Activated CD4-positive, alpha-beta memory T cell treated with anti-CD3 and anti-CD28 coated beads, Interleukin-2, amount 10 ng/mL, durations not matched to agents 7 days and 5 days (primary cell): ENCODE measurements at places on chromosomes 13 and 19. TPM values are rescaled to one million over a fixed set of nuclear protein-coding genes. Genes with fewer than 3 reads are reported as not detected.

DNA sequence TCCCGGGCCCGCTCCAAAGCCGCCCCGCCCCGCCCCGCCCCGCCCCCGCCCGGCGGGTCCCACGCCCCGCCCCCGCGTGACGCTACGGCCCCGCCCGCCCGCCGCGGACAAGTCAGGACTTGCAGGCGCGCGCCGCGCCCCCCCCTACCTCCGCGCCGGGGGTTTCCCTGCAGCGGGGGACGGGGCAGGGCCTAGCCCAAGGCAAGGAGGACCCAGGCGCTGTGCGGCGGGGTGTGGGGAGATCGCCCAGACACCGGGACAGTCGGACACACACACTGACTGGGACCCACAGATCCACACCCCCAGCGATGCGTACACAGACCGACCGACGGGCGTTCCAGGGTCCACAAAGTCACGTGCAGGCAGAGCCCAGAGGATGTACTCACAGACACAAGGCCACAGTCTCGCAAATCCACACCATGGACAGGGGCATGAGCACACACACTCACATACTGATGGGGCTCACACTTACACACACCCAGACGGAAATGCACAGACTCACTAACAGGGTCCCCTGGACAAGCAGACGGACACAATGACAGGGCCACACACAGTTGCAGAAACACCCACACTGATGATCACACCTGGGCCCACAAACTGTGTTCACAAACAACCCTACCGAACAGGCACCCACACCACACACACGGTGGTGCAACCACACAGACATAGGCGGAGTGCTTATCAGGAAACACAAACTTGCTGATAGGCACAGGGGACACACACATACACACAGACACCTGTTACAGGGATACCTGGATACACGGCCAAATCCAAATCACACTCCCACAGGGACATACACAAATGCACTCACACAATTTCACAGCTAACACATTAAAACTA, 436 bp upstream of the BBC3 start:
- H3K27ac ChIP-seq: peak overlapping the region; percentile 85
- peak overlapping the region; percentile 63 for H3K4me3 ChIP-seq
- peak; percentile 92 for DNase-seq
- no peaks in the 10 kb centered on the region for H3K27me3 ChIP-seq

DNA sequence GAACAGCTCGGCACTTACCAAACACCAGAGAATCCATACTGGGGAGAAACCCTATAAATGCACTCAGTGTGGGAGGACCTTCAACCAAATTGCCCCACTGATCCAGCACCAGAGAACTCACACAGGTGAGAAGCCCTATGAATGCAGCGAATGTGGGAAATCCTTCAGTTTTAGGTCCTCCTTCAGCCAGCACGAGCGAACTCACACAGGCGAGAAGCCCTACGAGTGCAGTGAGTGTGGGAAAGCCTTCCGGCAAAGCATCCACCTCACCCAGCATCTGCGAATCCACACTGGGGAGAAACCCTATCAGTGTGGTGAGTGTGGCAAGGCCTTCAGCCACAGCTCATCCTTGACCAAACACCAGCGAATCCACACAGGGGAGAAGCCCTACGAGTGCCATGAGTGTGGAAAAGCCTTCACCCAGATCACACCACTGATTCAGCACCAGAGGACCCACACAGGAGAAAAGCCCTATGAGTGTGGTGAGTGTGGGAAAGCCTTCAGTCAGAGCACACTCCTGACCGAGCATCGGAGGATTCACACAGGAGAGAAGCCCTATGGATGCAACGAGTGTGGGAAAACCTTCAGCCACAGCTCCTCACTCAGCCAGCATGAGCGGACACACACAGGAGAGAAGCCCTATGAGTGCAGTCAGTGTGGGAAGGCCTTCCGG, 8.3 kb downstream of the ZNF135 start:
- H3K27ac ChIP-seq: no peak overlapping the region
- no peak overlapping the region for H3K4me3 ChIP-seq
- H3K27me3 ChIP-seq: no peaks in the 10 kb centered on the region
- no peak for DNase-seq

GRCh38 chr13:26742691-26743358, 17.8 kb downstream of the GPR12 start:
- DNase-seq: no peak
- no peaks in the 10 kb centered on the region for H3K4me1 ChIP-seq
- H3K4me3 ChIP-seq: no peak overlapping the region
- H3K27me3 ChIP-seq: peaks cover 18% of the 10 kb centered on the region

GRCh38 chr13:110261166-110262081, 45.5 kb downstream of the COL4A1 start:
- DNase-seq: no peak
- H3K36me3 ChIP-seq: no peaks in the 10 kb centered on the region
- no peak overlapping the region for H3K27ac ChIP-seq
- H3K27me3 ChIP-seq: peaks cover 3% of the 10 kb centered on the region

A1BG gene
- total RNA-seq: 8.5 TPM

RNF225 gene
- total RNA-seq: not detected

DNA sequence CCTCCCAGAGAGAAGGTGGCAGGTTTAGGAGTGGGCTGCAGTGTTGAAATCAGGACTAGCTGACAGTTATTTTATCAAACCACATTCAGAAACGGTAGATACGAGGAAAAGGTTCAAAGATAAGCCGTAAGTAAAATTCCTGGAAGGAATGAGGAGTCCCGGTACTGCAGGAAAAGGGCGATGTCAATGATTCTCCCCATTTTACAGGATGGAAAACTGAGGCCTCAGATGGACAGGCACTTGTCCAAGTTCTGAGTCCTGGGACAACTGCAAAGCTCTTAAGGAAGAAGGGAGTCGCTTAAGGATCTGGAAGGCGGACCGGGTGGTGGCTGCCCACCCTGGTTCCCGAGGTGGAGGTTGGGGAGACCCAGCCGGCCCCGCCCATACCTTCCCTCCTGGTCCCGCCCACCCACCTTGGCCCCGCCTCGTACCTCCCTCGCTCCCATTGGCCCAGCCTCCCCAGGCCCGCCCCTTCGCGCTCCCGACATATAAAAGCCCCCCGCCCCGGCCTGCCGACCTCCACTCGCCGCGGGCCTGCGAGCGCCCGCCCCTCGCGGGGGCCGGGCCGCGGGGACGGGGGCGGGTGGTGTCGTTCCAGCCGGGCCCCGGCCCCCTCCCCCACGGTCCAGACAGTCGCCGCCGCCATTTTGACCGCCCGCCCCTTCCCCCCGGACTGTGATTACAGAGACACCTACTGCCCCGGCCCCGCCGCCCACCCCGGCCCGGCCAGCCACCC, 603 bp downstream of the RFX1 start:
- peak overlapping the region; percentile 84 for H3K4me3 ChIP-seq
- H3K27me3 ChIP-seq: no peaks in the 10 kb centered on the region
- peaks cover 48% of the 10 kb centered on the region for H3K4me1 ChIP-seq

GRCh38 chr19:1917146-1917545, 11.9 kb downstream of the ADAT3 start:
- peaks cover 24% of the 10 kb centered on the region for H3K36me3 ChIP-seq
- DNase-seq: no peak
- H3K4me3 ChIP-seq: no peak overlapping the region
- no peaks in the 10 kb centered on the region for H3K27me3 ChIP-seq

KLF2 gene
- 423 TPM for total RNA-seq

GIPC3 gene
- total RNA-seq: 0.20 TPM

KLK2 gene
- total RNA-seq: 0.35 TPM

DIRAS1 gene
- not detected for total RNA-seq

- H3K36me3 ChIP-seq: no peaks in the 10 kb centered on the region
- no peak overlapping the region for H3K27ac ChIP-seq
- no peaks in the 10 kb centered on the region for H3K27me3 ChIP-seq
- H3K4me1 ChIP-seq: peaks cover 24% of the 10 kb centered on the region
- no peak overlapping the region for H3K4me3 ChIP-seq
Measured at GRCh38 chr19:3387645-3388589, 21.5 kb downstream of the NFIC start.

SPRYD7 gene
- 3.9 TPM for total RNA-seq

DNA sequence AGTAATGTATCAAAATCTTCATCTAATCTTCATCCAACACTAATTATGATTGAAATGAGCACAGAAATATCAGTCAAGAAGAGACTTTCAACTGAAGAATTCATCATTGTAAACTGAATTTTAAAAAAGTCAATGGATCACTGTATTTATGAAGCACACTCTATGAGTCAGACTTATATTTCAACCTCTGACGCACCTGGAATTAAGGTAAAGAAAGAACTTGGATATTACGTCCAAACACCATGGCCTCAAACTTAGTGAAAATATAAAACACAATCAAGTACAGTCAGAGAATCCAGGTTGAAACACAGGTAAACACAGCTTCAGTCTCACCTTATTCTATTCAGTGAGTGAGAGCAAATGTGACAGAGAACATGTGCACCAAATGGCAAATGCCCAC, 39.5 kb downstream of the MIPEP start:
- H3K4me1 ChIP-seq: peaks cover 2% of the 10 kb centered on the region
- DNase-seq: no peak
- H3K4me3 ChIP-seq: no peak overlapping the region
- no peak overlapping the region for H3K27ac ChIP-seq
- H3K27me3 ChIP-seq: no peaks in the 10 kb centered on the region
- no peaks in the 10 kb centered on the region for H3K36me3 ChIP-seq

KLK3 gene
- total RNA-seq: not detected

DNA sequence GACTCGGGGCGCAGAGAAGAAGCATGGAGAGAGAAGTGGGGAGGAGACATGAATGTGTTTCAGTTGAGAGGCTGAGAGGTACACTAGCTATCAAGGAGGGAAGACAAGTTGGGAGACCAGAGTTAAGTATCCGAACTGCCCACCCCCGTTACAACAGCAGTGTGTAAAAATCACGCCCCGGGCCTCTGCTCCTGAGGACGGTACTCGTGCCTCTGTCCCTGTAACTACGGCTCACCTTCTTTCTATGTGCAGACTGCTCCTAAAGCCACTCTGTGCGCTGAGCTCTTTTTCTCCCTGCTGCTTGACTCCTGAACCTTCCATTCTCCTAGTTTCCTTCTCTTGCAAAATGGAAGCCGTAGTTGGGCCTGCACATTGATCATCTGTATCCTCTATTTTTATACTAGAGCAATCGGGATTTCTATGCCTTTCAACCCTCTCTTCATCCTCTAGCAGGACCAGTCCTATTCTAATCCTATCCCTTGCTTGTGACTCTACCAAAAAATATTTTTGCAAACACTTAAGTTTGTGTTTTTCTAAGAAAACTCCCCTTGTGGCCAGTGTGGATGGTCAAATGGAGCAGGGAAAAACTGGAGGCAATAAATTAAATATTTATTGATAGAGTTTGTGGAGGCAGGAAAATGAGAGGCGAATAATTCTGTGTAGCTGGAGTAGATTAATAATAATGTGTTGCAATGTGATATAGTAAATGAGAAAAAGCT, 569 bp downstream of the POLR1D start:
- no peaks in the 10 kb centered on the region for H3K27me3 ChIP-seq
- peaks cover 67% of the 10 kb centered on the region for H3K4me1 ChIP-seq
- H3K36me3 ChIP-seq: peaks cover 42% of the 10 kb centered on the region
- H3K27ac ChIP-seq: peak overlapping the region; percentile 85

CCDC159 gene
- 24.7 TPM for total RNA-seq

TCF3 gene
- 71.2 TPM for total RNA-seq

DNA sequence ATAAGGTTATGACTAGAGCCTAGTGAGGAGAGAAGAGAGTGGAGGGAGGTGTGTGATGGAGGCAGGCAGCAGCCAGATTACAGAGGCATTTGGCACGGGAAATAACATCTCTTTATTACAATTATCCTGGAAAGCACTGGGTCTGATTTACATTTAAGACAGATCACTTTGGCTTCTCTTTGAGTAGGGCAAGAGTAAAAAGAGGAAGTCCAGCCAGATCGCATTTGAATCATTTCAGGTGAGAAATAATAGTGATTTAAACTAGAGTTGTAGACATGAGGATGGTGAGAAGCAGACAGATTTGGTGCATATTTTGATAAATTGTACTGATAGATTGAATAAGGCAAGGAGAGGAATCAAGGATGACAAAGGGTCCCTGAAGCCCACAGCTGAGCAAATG, 9.6 kb upstream of the SACS start:
- no peaks in the 10 kb centered on the region for H3K4me1 ChIP-seq
- no peaks in the 10 kb centered on the region for H3K36me3 ChIP-seq
- no peaks in the 10 kb centered on the region for H3K27me3 ChIP-seq
- no peak overlapping the region for H3K27ac ChIP-seq
- H3K4me3 ChIP-seq: no peak overlapping the region

DNA sequence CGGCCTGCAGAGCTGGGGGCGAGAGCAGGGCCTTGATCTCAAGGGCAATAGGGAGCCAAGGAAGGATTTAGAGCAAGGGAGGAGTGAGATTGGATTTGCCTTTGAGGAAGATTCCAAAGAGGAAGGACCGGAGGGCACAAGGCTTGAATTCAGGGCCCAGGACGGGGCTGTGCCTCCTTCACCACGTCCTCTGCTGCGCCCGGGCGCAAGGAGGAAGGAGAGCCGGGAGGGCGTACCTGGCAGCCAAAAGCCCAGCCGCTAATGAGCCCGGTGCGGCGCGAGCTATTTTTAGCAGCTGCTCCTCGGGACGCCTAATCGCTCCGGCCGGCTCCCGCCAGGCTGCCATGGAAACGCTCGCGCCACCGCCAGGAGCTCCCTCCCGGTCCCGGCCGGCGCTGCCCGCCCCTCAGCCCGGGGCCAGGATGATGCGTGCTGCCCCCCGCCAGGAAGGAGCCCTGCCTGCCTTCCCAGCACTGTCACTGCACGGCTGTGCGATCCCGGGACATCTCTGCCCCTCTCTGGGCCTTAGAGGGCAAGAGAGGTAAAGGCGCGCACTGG, 31.3 kb downstream of the TINCR start:
- no peaks in the 10 kb centered on the region for H3K4me1 ChIP-seq
- no peak overlapping the region for H3K27ac ChIP-seq
- no peak overlapping the region for H3K4me3 ChIP-seq
- peaks cover 4% of the 10 kb centered on the region for H3K36me3 ChIP-seq
- peaks cover 4% of the 10 kb centered on the region for H3K27me3 ChIP-seq

SIGLEC5 gene
- not detected for total RNA-seq

GRCh38 chr19:51407511-51408131, 9.8 kb downstream of the SIGLEC10 start:
- H3K27me3 ChIP-seq: no peaks in the 10 kb centered on the region
- no peak overlapping the region for H3K4me3 ChIP-seq
- H3K36me3 ChIP-seq: peaks cover 16% of the 10 kb centered on the region
- peaks cover 8% of the 10 kb centered on the region for H3K4me1 ChIP-seq
- H3K27ac ChIP-seq: no peak overlapping the region

GRCh38 chr19:42132851-42133528, 744 bp upstream of the POU2F2 start:
- no peaks in the 10 kb centered on the region for H3K27me3 ChIP-seq
- H3K4me3 ChIP-seq: peak overlapping the region; percentile 82
- peak; percentile 85 for DNase-seq
